ENCODE measurements at places on chromosomes 3 and 15. TPM values are rescaled to one million over a fixed set of nuclear protein-coding genes. Genes with fewer than 3 reads are reported as not detected.

DNA sequence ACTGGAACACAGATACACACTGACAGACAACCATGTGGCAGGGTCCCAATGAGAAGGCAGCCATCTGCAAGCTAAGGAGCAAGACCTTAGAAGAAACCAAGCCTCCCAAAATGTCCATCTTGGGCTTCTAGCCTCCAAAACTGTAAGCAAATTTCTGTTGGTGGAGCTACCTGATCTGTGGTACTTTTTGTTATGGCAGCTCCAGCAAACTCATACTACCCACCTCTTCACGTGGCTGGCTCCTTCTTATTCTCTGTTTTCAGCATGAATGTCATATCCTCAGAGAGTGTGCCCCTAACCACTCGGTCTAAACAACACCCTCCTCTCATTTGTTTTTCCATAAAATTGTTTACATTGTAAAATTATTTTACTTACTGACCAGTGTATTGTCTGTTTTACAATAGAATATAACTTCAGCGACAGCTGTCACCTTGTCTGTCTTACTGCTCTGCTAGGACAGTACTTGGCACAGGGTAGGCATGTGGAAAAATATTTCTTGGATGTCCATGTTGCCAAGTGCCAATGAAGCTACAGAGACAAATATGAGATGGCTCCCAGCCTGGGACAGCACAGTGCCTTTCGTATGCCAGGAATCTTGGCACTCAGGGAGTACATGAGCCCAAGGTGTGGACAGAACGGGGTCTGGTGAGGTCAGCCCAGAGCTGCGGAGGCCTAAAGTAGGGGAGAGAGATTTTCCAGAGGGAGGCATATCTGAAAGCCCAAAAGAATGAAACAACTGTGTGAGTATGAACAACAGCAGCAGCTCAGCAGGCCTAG is 17.4 kb upstream of the SLC25A36 start:
- H3K27me3 ChIP-seq, result peaks cover 11% of the 10 kb centered on the region
- no peak overlapping the region for H3K27ac ChIP-seq
- DNase-seq, result no peak
- no peaks in the 10 kb centered on the region for H3K36me3 ChIP-seq

DNA sequence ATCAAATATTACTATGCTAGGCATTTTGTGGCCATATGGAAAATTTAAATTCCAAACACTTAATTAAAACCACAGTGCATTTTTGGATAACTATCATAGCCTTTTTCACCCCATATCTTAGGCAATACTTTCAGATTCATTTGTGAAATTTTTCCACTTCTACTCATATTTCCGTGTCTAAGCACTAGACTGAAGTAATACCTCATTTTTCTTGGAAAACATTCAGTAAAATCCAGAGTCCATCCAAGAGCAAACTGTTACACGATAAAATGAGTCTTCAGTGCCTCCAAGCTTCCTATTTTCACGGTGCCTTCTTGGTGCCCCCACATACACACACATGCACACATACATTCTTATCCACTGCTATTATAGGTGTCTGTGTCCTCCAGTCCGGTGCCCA is 845.9 kb downstream of the TBL1XR1 start:
- no peak overlapping the region for H3K4me3 ChIP-seq
- no peaks in the 10 kb centered on the region for H3K27me3 ChIP-seq
- no peak for DNase-seq
- no peaks in the 10 kb centered on the region for H3K36me3 ChIP-seq
- no peaks in the 10 kb centered on the region for H3K4me1 ChIP-seq

GRCh38 chr15:69551391-69552056 is 98.9 kb downstream of the RPLP1 start:
- no peak overlapping the region for H3K27ac ChIP-seq
- no peaks in the 10 kb centered on the region for H3K36me3 ChIP-seq
- no peak overlapping the region for H3K4me3 ChIP-seq

DNA sequence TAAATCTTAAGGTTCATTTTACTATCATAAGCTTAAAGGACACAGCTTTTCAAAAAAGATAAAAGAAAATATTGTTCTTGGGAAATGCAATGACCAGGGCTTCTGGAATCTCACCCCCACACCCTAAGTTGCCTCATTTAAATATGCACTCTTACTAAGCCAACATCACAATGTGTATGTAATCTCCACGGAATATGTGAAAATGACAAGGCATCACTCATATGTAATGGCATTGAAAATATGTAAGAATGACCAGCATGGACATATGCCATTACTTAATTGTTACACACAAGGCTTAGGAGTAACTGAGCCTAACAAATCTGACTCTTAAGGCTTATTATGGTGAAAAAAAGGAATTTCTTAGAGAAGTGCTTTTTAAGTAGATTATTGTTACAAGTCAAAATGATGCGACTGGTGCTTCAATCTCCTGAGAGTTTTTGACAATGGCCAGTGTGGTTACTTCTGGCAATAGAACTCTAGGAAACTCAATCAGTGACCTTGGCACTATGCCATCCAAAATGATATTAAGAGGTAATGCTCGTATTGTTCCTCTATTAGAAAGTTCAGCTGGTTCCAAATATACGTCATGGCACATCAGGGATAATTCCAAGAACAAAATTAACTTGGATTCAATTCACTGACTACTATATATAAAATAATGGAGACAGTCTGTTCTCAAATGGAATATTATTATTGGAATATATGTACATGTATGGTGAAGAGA is 290.0 kb upstream of the PLSCR5 start:
- H3K4me1 ChIP-seq, result no peaks in the 10 kb centered on the region
- no peak for DNase-seq
- no peaks in the 10 kb centered on the region for H3K27me3 ChIP-seq
- H3K36me3 ChIP-seq, result no peaks in the 10 kb centered on the region
- H3K4me3 ChIP-seq, result no peak overlapping the region
- no peak overlapping the region for H3K27ac ChIP-seq

- H3K27ac ChIP-seq, result no peak overlapping the region
- DNase-seq, result no peak
- no peaks in the 10 kb centered on the region for H3K36me3 ChIP-seq
- no peak overlapping the region for H3K4me3 ChIP-seq
- no peaks in the 10 kb centered on the region for H3K27me3 ChIP-seq
These were observed 43.5 kb downstream of the ARRDC4 start for GRCh38 chr15:98003996-98004395.

DNA sequence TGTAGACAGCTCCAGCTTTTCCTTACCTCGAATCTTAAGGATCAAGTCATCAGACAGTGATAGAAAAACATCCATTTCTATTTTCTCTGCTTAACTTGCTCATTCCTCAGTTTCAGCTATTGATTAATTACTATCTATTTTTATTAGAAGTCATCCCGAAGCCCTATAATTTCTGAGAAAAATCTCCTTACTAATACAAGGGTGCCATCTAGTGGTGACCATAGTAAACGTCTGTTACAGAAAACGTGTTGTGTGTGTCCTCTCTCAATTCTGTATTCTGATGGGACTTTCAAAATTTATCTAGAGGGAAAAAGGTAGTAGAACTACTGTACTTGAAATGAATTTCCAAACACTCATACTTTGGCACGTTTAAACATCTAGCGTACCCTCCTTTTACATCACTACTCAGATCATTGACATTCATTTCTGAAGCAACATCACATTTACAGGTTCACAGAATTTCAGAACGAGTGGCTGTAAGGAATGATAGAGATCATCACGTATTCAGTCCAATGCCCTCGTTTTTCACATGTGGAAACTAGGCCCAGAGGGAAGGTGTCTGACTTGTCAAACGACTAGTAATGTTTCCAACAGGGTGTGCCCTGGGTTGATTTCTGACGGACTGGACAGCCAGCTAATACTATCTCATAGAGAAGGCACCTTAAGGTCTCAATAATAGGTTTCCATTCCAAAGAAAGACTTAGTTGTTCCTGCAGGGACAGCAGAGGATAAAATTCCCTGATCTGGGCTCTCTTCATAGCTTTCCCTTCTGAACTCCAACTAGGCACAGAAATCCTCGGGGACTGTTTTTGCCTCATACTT is 25.6 kb downstream of the HACD2 start:
- no peak overlapping the region for H3K4me3 ChIP-seq
- H3K36me3 ChIP-seq, result no peaks in the 10 kb centered on the region
- H3K4me1 ChIP-seq, result no peaks in the 10 kb centered on the region
- no peaks in the 10 kb centered on the region for H3K27me3 ChIP-seq

The BCL2A1 gene
- total RNA-seq, result 2.9 TPM

The CILP gene
- 2.6 TPM for total RNA-seq
